IPS DF 6.9 (cell line): ENCODE measurements at places on chromosomes 12 and 14.

DNA sequence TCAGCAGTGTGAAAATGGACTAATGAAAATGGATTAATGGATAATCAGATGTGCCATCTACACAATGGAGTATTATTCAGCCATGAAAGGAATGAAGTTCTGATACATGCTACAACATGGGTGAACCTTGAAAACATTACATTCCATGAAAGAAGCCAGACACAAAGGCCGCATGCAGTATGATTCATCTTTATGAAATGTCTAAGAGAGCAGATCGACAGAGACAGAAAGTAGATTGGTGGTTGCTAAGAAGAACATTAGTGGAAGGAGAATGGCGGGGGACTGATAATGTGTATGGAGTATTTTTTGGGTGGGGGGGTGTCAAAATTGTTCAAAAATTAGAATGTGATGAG is 47.3 kb downstream of the PRKAB1 start:
- DNase-seq = no peak

GRCh38 chr12:5268424-5269210 is 163.3 kb upstream of the NTF3 start:
- no peak for DNase-seq

GRCh38 chr12:124560146-124560890 is 7.1 kb downstream of the NCOR2 start:
- no peak for DNase-seq

DNA sequence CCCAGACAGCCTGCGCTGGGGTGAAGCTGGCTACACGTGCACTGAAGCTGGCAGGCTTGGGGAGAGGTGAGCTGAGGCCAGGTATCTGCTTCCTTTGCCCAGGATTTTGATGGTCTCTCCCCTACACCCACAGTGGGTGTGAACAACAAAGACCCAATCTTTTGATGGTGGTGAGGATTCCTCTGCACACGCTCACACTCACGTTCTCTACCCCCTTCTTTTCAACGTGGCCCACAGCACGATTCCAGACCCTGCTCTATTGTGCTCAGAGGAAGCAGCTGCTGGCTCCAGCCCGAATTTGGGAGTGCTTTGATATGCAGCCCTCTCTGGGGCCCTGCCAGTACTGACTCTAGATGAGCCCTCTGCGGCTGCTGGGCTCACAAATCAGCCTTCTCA is 4.9 kb downstream of the CD9 start:
- DNase-seq = no peak

DNA sequence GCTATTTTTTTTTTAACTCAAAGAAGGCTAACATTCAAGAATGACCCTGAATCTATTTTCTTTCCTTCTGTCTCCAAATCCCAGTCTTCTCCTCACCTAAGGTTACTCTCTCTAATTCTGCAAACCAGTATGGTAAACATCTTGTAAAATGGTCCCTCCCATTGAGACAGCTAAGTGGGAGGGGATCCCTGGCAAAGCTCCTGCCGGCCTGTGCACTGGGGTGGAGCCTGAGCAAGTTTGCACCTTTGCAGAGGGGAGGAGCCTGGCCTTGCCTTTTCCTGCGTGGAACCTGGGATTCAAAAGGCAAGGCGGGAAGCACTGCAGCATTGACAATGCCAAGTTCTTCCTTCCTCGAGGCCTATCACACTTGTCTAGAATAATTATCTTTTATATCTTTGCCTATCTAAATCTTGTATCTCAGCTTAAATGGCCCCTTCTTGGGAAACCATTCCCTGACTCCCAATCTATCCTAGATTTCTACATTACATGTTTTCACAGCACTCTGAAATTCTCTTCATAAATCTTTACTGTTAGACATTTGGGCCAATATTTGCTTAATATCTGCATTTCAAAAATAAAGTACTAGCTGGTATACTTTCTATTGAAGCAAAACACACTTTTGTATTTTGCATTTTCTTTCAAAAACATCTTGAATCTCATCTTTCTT is 83.0 kb downstream of the EPS8 start:
- DNase-seq = no peak

DNA sequence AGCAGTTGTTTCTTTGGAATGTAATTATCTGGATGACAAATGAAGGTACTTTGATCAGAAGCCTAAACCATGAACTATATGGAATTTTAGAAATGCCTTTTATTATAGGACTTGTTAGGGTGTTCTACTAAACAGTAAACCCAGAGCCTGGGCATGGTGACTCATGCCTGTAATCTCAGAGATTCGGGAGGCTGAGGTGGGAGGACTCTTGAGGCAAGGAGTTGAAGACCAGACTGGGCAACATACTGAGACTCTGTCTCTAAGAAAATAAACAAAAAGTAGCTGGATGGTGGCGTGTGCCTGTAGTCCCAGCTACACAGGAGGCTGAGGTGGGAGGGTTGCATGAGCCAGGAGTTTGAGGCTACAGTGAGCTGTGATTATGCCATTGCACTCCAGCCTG is 23.9 kb downstream of the PALS1 start:
- no peak for DNase-seq

DNA sequence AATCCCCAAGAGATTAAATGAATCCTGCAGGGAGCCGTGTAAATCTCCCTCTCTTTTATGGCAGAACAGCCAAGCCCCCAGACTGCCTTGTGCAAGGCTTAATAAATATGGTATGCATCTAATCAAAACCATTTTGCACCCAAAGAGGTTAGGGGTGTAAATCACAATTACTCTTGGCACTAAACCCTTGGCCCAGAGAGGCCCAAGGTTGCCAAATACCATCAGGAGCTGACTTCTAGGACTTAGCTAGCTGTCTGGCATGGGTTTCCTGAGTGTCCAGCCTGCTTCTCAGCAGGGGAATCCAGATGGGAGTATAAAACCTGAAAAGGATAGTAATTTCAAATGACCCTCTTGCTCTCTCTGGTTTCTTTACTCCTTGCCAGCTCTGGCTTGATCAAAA is 610.4 kb downstream of the MED13L start:
- DNase-seq = no peak

DNA sequence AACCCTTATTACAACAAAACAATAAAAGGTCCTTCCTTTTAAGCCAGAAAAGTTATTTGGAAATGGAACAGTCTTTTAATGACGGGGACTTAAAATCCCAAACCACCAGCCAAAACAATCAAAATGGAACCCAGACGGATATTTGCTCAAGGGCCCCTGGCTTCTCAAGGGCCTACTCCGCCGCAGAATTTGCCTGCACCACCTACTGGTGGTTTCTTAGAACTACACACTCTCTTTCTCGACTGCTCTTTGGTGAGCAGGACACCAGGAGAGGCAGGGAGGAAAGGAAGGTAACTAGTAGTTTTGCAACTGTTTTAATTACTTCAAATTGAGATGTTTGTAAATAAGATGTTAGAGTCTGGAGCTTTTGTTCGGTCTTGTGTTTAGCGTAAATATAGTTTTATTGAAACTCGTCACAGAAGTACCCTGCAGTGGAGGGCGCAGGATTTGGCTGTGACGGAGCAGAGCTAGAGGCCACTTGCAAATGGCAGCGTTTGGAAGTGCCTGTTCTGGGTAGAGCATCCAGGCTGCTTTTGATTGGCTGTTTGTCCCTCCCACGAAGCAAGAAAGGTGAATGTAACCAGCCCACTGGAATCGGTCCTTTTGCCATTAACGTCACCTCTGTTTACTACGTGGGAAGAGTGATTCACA is 238.5 kb downstream of the CACNA1C start:
- peak; percentile 63 for DNase-seq

- DNase-seq = no peak
Measured at GRCh38 chr12:89880690-89881350, 172.2 kb upstream of the ATP2B1 start.

- no peak for DNase-seq
Measured at GRCh38 chr14:104103446-104104075, 18.1 kb downstream of the ASPG start.

- no peak for DNase-seq
Measured at GRCh38 chr12:130711756-130712155, 4.3 kb downstream of the RIMBP2 start.
